ENCODE measurements at places on chromosomes 12 and 14.

DNA sequence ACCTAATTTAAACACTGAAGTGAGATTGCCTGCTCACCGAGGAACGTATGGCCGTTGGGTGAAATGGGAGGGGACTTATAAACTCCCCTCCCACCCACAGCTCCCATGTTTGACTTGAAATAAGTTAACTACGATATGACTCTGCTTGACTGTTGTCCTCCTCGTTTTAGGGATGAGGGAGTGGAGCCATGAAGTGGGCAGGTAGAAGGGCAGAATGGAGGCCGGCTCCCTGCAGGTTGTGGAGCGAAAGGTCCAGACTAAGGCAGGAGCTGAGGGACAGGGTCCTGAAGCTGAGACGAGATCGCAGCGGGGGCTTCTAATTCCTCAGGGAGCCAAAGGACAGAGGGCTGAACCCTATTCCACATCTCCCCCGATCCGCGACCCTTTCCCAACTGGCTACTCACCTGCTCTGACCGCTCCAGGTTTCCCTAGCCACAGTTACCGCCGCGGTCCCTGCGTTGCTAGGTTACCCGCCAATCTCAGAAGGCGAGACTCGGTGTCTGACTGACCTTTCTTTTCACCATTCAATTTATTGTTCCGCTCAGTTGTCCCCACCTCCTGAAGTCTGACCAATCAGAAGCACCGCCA lies 577 bp upstream of the TPCN1 start:
- DNase-seq: no peak

- DNase-seq: no peak
Observed at GRCh38 chr14:106875503-106875902, 1349.1 kb downstream of the TMEM121 start.

GRCh38 chr12:70383484-70383883 lies 17.4 kb downstream of the KCNMB4 start:
- no peak for DNase-seq

GRCh38 chr12:98456576-98457573 lies 58.5 kb upstream of the TMPO start:
- DNase-seq: no peak

GRCh38 chr14:92993302-92993701 lies 70.4 kb downstream of the CHGA start:
- no peak for DNase-seq
